ENCODE measurements at places on chromosomes 13 and 19.

DNA sequence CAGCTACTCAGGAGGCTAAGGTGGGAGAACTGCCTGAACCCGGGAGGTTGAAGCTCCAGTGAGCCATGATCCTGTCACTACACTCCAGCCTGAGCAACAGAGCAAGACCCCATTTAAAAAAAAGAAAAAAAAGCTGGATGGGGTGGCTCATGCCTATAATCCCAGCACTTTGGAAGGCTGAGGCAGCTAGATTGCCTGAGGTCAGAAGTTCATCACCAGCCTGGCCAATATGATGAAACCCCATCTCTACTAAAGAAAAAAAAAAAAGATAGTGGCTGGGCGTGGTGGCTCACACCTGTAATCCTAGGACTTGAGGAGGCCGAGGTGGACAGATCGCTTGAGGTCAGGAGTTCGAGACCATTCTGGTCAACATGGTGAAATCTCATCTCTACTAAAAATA, 15.0 kb downstream of the LTBP4 start:
- no peak overlapping the region for H3K4me3 ChIP-seq
- peak overlapping the region; percentile 100 for H3K27ac ChIP-seq
- peaks cover 46% of the 10 kb centered on the region for H3K4me1 ChIP-seq
- no peaks in the 10 kb centered on the region for H3K27me3 ChIP-seq

GRCh38 chr19:4053423-4054324, 13.0 kb downstream of the ZBTB7A start:
- no peak overlapping the region for H3K4me3 ChIP-seq
- DNase-seq = no peak
- peak overlapping the region; percentile 49 for H3K27ac ChIP-seq
- peaks cover 48% of the 10 kb centered on the region for H3K36me3 ChIP-seq
- no peaks in the 10 kb centered on the region for H3K27me3 ChIP-seq

DNA sequence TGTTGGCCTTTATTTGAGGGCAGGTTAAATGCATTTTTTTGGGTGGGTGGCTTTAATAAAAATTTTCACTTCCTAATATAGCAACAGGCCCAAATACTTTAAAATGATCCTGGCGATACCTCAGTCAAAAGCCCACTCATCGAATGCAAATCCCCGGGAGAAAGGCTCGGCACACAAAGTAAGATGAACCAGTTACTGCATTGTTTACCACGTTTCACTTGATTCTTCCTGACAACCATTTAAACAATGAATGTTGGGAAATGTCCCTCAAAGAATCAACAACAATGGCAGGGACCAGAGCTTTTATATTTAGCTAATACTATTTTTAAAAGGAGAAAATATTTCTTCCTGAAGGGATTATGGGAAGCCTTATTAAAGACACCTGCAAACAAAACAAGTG, 187.7 kb downstream of the ABCC4 start:
- H3K27ac ChIP-seq = no peak overlapping the region
- H3K4me3 ChIP-seq = no peak overlapping the region
- H3K4me1 ChIP-seq = peaks cover 3% of the 10 kb centered on the region
- DNase-seq = no peak
- peaks cover 23% of the 10 kb centered on the region for H3K36me3 ChIP-seq

- peaks cover 37% of the 10 kb centered on the region for H3K27me3 ChIP-seq
- no peak overlapping the region for H3K27ac ChIP-seq
- H3K4me3 ChIP-seq = no peak overlapping the region
- no peaks in the 10 kb centered on the region for H3K36me3 ChIP-seq
- no peaks in the 10 kb centered on the region for H3K4me1 ChIP-seq
Observed at GRCh38 chr19:50829801-50830200, 3.6 kb downstream of the KLK15 start.

GRCh38 chr13:44620057-44620456, 43.9 kb upstream of the TSC22D1 start:
- H3K27ac ChIP-seq = no peak overlapping the region
- no peak overlapping the region for H3K4me3 ChIP-seq
- DNase-seq = no peak
- H3K27me3 ChIP-seq = peaks cover 4% of the 10 kb centered on the region

DNA sequence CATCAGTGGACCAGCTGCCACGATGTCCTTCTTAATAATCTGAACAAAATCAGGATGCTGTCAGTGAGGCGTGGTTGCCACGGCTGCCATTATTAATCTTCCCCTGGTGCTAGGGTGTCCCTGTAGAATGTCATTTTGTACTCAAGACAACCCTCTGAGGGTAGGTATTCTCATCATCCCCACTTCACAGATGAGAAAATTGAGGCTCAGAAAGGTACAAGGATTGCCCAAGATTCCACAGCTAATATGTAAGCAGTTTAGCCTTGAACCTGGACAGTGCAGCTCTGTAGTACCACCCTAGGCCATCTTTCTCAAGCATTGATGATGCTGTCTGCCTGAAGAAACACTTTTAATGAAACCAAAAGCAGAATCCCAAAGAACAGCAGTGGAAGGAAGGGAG, 8.1 kb downstream of the PPP2R1A start:
- peaks cover 50% of the 10 kb centered on the region for H3K4me1 ChIP-seq
- H3K4me3 ChIP-seq = no peak overlapping the region
- DNase-seq = no peak
- H3K27me3 ChIP-seq = no peaks in the 10 kb centered on the region

DNA sequence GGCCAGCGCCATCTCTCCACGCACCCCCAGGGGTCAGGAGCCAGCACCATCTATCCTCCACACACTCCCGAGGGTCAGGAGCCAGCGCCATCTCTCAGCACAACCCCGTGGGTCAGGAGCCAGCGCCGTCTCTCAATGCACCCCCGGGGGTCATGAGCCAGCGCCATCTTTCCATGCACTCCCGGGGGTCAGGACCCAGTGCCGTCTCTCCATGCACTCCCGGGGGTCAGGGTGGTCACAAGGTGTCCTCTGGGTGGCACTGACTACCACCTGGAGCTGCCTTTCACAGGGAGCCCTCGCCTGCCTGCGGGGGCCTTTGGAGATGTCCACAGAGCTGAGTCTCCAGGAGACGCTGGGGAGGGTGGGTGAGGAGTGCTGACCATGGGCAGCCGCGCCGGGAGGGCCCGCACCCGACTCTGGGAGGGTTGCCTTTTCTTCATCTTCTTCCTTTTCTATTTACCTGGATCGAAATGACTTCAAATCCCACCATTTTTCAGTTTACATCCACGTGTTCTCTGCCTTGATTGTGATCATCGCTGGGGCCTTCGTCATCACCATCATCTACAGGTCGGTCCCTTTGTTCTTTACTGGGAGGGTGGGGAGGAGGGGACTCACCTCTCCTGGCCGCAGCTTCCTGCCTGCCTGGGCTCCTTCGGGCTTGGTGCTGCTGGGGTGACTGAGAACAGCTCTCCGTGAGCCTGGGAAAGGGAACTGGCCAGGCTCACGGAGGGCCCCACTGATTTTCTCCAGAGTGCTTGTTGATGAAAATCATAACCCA, 19.1 kb downstream of the TEX29 start:
- DNase-seq = no peak
- H3K36me3 ChIP-seq = no peaks in the 10 kb centered on the region
- no peaks in the 10 kb centered on the region for H3K27me3 ChIP-seq
- no peak overlapping the region for H3K27ac ChIP-seq
- H3K4me1 ChIP-seq = peaks cover 4% of the 10 kb centered on the region

- peaks cover 13% of the 10 kb centered on the region for H3K27me3 ChIP-seq
- H3K27ac ChIP-seq = no peak overlapping the region
- H3K4me3 ChIP-seq = no peak overlapping the region
- no peak for DNase-seq
- no peaks in the 10 kb centered on the region for H3K36me3 ChIP-seq
Observed at GRCh38 chr13:102962430-102962829, 103.8 kb downstream of the SLC10A2 start.

DNA sequence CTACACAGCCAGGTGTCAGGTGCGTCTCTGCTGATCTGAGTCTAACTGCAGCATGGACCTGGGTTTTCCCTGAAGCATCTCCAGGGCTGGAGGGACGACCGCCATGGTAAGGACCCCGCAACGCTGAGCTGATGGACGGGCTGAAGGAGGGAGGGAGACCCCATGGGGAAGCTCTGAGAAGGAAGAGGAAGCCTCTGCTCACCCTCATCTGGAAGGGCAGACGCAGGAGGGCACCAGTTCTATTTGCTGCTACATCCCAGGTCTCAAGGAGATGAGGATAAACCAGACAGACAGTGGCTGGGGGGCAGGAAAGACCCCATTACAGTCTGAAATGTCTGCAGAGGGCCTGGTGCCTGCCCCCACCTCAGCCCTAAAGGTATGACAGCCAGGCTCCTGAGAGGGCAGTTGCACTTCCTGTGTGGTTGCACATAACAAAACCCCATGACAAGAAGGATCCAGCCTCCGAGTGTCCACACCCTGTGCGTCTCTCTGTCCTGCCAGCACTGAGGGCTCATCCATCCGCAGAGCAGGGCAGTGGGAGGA, at the start of gene LILRA2:
Gene LILRA2, plus strand, starts transcription at position 461 of the 543 bp plus-strand sequence. CDS start 89 bp downstream, outside the sequence.
- H3K36me3 ChIP-seq = peaks cover 1% of the 10 kb centered on the region
- no peak for DNase-seq
- H3K27ac ChIP-seq = no peak within 1 kb of the TSS
- no peaks in the 10 kb centered on the region for H3K4me1 ChIP-seq
- H3K4me3 ChIP-seq = no peak within 1 kb of the TSS

GRCh38 chr19:1483979-1484428, 5.0 kb upstream of the C19orf25 start:
- peaks cover under 1% of the 10 kb centered on the region for H3K4me1 ChIP-seq
- H3K27me3 ChIP-seq = no peaks in the 10 kb centered on the region
- peaks cover 1% of the 10 kb centered on the region for H3K36me3 ChIP-seq
- no peak overlapping the region for H3K27ac ChIP-seq

Measured in activated CD4-positive, alpha-beta T cell treated with anti-CD3 and anti-CD28 coated beads for 36 hours (primary cell).